ENCODE measurements at places on chromosomes 16 and 17.

- no peak for DNase-seq
These were observed 647.9 kb downstream of the MAF start for GRCh38 chr16:78952630-78953029.

DNA sequence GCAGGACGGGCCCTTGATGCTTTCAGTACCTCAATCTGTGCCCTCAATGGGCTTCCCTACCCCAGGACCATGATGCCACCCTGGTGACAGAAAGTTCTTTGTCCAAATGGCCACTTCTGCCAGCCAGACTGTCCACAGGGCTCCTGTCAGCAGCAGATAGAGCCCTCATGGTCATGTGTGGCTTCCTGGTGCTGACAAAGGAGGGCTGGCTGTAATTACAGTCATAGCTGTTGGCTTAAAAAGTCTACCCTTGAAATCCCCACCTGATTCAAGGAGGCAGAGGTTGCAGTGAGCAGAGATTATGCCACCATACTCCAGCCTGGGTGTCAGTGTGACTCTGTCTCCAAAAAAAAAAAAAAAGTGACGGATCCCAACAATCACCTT is 3.3 kb downstream of the TRPV2 start:
- no peak for DNase-seq

- DNase-seq = no peak
These were observed 142.1 kb upstream of the RPH3AL start for GRCh38 chr17:494601-495265.

- DNase-seq = no peak
These were observed 72.7 kb downstream of the SOX9 start for GRCh38 chr17:72193391-72194106.

- DNase-seq = no peak
These were observed 596.2 kb downstream of the MAF start for GRCh38 chr16:79004309-79004708.

- no peak for DNase-seq
These were observed 40.7 kb downstream of the SNX20 start for GRCh38 chr16:50640391-50640790.

DNA sequence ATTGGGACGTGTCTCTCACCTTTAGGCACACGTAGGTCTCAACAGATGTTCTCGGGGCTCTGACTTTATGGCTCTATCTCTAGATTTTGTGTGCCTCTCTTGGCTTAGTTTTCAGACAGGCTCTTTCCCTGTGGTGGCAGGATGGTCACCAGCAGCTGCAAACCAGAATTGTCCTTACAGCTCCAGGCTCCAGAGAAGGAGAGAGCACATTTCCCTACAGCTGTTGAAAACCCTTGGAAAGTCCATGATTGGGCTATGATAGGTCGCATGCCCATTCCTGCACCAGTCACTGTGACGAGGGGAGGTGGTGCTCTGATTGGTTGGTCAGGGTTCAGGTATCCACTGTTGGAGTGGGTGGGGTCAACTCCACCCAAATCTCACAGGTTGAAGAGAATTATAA is 41.5 kb downstream of the SHISA9 start:
- no peak for DNase-seq

DNA sequence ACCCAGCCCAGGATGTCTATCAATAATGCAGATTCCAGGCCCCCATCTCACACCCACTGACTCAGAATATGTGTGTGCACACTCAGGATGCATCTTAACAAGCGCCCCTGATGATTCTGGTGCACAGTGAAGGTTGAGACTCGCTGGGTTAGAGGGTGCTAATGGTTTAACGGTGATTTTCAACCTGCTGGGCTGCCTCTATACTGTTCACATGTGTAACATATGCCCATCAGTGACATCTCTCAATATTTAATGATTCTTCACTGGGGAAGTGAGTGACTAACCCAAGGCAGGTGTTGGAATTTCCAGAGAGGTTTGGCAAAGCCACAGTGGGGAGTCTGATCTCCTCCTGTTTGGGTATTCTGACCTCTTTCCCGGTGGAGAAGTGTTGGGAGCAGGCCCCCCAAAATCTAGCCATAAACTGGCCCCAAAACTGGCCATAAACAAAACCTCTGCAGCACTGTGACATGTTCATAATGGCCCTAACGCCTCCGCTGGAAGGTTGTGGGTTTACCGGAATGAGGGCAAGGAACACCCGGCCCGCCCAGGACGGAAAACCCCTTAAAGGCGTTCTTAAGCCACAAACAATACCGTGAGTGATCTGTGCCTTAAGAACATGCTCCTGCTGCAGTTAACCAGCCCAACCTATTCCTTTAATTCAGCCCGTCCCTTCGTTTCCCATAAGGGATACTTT is 4.1 kb upstream of the DOC2B start:
- DNase-seq = peak; percentile 35

DNA sequence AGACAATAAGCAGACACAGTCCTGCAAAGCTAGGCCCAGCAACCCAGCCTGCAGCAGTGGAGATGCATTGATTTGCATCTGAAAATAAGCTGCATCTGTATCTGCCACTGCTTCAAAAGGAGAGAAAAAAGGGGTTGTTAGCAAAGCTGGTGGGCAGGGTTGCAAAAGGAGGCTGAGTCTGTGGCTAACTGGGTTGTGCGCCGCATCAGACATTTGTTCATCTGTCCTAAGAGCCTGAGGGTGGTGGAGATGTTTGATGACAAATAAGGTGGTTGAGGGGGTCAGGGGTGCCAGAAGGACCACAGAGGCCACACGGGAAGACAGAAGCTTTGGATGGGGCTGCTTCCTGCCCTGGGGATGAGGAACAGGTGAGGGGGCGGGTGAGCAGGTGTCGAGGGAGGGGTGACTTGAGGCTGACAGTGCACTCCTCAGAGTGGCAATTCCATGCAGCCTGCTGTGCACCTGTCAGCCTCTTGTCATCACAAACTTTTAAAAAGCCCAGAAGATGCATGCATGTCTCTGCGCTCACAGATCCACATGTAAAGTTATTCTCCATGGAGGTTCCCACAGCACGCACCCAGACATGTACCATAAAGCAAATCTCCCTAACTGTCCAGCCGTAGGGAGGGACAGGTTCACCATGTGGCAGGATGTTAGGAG is 35.4 kb downstream of the WSB1 start:
- no peak for DNase-seq

DNA sequence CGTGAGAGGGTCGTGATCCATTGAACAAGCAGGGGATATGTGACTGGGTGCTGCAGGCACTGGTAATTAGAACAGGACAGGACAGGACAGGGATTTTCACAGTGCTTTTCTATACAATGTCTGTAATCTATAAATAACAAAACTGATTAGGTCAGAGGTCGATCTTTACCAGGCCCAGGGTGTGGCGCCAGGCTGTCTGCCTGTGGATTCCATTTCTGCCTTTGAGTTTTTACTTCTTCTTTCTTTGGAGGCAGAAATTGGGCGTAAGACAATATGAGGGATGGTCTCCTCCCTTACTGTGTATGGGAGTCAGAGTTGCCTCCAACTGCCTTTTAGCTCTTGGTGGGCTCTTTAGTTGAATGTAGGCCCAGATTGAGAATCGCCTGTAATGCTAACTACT is 1.5 kb upstream of the ZNF764 start:
- no peak for DNase-seq

GRCh38 chr17:13413001-13413400 is 188.7 kb downstream of the HS3ST3A1 start:
- DNase-seq = no peak

DNA sequence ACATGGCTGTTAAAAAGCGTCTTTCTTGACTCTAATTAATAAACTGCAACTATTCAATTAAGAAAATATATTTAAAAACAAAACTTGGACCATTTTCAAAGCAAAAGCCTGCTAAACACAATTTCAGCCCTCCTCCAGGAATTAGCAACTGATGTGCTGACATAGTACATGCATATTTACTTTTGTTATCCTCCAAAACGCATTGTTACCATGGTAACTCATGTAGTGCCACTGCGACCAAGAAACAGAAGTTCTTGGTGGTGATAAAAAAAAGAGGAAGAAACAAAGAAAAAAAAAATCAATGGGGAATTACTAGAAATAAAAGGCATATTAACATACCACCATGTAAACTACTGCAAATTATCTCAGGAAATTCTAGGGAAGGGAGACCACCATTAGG is 793.4 kb upstream of the CDH8 start:
- no peak for DNase-seq

- DNase-seq = no peak
These were observed 95.2 kb upstream of the CIBAR2 start for GRCh38 chr16:85207357-85207921.

GRCh38 chr16:89051521-89052166 is 42.0 kb upstream of the ACSF3 start:
- no peak for DNase-seq
